Psoas muscle (tissue), 8 donors: ENCODE measurements at places on chromosomes 16 and 17. TPM values are rescaled to one million over a fixed set of nuclear protein-coding genes. Genes with fewer than 3 reads are reported as not detected.

Gene NLRC5
- 4.5 TPM for polyA plus RNA-seq

Gene RNF43
- polyA plus RNA-seq, result 0.03 TPM

Gene ZNF213
- 19.1 TPM for polyA plus RNA-seq

Gene PKD1
- polyA plus RNA-seq, result 93.3 TPM

Gene ZC3H18
- polyA plus RNA-seq, result 19.9 TPM

Gene C16orf86
- polyA plus RNA-seq, result 6.5 TPM

Gene CA7
- 0.05 TPM for polyA plus RNA-seq

Gene GP2
- polyA plus RNA-seq, result not detected

Gene NGFR
- 0.77 TPM for polyA plus RNA-seq

Gene WNT3
- polyA plus RNA-seq, result not detected

Gene AXIN1
- polyA plus RNA-seq, result 32.3 TPM

Gene EPN3
- 0.03 TPM for polyA plus RNA-seq

DNA sequence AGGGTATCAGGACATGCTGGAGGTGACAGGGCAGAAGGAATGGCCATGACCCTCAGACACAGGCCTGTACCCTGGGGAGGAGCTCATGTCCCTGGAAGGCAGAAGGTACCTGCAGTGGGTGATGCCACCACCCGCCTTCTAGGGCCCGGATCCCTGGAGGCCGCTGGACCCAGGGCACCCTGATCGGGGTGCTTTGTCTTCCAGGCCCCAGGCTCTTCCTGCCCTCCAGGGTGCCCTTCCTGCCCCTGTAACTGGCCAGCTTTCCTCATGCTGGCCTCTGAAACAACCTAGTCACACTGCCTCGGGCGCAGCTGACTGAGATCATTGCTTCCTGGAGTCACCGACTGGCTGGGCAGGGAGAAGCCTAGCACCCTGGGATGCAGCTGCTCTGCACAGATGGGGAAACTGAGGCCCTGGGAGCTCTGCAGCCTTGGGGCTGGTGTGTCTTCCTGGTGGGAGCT is 5.8 kb downstream of the ADCY7 start:
- no peak for DNase-seq

- no peak for DNase-seq
These were observed 2.5 kb upstream of the HS3ST4 start for GRCh38 chr16:25689137-25689836.

DNA sequence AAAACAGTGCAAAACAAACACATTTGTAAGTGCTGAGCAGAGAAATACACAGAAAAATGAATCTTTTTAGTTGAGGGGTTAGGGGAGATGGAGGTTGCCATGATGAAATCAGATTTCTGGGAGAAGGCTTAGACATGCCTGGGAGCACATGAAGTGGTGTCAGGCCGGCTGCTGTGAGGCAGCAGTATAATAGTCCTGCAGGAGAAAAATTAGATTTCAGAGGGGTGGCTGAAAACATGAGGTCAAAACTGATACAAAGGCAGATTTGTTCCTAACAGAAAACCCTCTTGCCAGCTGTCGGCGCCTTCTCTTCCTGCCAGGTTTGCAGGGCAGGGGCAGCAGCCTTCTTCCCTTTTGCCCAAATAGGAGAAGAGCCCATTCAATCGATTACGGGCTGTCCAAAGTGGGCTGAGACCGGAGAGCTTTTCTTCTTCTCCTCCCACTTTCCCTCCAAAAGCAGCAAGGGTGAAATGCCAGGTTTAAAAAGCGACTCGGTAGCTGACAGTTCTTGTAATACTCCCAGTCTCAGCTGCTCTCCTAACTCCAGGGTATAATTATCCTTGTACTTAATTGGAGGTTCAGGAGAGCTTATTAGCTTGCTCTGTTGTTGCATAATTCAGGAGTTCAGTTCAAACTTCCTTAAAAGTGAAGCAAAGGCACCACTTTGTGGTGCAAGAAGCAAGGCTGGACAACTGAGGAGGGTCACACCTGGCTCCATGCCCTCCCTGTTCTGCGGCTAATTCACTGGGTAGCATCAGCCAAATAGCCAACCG is 80.0 kb downstream of the PCTP start:
- no peak for DNase-seq

DNA sequence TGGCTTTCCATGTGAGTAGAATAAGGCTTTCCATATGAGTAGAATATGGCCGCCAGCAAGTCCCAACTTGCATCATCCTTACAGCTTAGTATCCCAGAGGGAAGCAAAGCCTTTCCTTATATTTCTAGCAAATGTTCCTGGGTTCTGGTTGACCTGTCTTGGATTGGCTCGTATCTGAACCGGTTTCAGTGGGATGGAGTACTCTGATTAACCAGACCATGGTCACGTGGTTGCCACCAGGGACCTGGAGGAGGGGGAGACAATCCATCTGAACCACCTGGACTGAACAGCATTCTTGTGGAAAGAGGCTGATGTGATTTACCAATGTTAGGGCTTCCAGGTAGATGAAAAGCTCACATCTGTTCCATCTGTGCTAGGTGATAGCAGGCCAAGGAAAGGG is 89.0 kb downstream of the SHISA6 start:
- DNase-seq, result no peak

GRCh38 chr17:4165301-4166010 is 22.5 kb downstream of the CYB5D2 start:
- peak; percentile 9 for DNase-seq

DNA sequence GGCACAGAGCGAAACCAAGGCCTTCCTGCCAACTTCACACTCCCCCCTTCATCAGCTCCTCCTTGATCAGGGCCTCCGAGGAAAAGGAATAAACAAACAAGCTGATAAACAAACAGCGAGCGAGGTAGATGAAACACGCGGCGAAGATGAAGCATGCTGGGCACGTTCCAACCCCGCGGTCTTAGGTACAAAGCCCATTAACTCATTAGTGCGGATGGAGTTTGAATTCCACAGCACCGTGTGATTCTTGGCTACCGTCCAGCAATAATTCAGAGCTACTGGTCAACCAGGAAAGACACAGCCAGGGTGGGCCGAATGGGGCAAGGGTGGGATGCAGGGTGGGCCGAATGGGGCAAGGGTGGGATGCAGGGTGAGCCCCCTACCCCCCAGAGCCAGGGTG is 67.3 kb downstream of the RBFOX3 start:
- DNase-seq, result peak; percentile 10

GRCh38 chr17:79921411-79922115 is 82.3 kb upstream of the CBX4 start:
- peak; percentile 10 for DNase-seq

DNA sequence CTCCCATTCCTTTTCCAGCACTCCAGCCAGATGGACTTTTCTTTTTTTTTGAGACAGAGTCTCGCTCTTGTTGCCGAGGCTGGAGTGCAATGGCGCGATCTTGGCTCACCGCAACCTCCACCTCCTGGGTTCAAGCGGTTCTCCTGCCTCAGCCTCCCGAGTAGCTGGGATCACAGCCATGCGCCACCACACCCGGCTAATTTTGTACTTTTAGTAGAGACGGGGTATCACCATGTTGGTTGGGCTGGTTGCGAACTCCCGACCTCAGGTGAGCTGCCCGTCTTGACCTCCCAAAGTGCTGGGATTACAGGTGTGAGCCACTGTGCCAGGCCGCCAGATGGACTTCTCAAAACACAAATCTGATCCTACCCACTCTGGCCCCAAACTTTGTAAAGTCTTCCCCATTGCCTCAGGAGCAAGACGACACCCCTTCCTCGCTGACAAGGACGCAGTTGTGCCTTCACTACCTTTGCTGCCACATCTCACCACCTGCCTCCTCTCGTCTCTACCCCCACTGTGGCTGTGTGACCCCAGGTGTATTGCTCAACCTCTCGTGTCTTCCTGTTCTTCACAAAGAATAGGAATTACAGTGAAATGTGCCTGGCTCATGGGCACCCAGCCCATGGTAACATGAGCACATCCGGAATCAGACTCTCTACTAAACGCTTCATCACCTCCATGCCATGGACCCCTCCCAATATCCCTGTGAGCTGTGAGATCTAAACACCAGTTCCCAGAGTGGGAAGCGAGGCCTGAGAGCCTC is 3.7 kb upstream of the BANP start:
- DNase-seq, result no peak

DNA sequence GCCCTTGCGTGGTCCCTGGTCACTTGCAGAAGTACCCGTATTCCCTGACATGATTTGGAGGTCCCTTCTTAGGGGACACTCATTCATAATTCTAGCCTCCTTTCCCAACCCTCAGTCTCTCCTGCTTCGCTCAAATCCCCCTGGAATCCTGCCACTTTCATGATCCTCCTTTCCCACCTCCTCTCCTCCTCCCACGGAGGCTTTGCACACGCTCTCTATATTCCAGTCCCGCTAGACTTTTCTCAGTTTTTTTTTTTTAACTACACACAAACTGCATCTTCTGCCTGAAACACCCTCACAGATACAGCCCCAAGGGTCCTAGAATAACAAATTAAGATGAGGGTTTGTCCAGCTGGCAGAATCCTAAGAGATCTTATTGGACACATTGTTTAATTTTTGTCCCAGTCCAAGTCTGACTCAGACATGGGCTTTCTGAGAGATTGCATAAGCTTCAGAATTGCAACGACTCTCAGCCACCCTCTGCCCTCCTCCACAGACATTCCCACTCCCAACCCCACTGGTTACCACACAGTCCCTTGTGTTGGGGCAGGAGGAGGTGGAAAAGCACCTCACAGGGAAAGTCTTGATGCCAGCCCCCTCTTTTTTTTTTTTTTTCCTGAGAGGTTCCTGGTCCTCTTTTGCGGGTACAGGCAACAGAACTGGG is 739.5 kb upstream of the EEF2KMT start:
- no peak for DNase-seq

DNA sequence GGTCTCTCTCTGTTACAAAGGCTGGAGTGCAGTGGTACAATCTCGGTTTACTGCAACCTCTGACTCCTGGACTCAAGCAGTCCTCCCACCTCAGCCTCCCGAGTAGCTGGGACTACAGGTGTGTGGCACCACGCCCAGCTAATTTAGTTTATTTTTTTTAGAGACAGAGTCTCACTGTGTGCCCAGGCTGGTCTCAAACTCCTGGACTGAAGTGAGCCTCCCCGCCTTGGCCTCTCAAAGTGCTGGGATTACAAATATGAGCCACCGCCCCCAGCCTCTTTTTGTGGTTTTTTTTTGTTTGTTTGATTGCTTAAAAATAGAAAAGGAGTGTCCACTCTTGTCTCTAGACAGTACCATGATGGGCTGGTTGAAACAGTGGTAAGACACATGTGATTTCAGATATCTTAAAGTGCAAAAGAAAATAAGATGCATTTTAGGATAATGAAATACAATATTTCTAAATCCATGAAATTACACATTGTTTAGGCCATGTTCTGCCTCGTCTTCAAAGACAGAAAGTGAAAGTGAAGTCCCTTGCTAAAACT is 27.4 kb downstream of the KIAA0513 start:
- DNase-seq, result no peak

GRCh38 chr16:20822521-20823325 is 16.4 kb downstream of the REXO5 start:
- DNase-seq, result no peak

- peak; percentile 74 for DNase-seq
These were observed 13.3 kb upstream of the YWHAE start for GRCh38 chr17:1413281-1413791.

DNA sequence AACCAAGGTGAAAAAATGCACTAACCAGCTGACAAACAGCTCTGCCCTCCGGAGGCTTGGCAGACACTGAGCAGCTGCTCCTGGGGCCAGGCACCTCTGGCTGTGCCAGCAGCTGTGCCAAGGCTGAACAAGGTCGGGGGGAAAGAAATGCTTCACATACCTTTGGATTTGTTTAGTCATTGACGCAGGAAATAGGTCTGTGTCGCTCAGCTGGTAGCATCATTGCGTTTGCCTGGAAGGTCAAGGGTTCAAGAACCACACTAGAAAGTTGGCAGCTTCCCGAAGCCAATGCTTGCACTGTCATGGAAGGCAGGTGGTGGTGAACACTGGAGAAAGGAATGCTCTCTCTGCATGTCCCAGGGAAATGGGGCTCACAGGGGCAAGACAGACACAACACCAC is 63.5 kb downstream of the PCTP start:
- no peak for DNase-seq

- DNase-seq, result no peak
These were observed 633 bp downstream of the TBC1D16 start for GRCh38 chr17:80034791-80035686.

GRCh38 chr16:27920391-27920891 is 143.1 kb downstream of the GSG1L start:
- no peak for DNase-seq

DNA sequence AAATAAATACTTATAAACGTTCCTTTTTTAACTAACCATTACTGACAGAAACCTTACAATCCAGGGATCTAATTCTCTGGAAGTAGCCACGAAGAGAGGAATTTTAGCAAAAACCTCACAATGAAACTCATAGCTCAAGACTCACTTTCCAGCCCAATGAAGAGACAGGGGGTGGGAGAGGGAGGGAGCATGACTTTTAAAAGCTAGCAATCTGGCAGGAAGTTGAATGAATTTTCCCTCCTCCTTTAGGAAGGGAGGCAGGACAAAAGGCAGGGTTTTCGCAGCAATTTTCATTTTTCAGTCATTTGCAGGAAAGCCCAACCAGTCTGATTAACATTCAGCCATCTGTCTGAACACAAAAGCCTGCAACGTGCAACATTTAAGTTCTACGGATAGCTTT is 381.5 kb upstream of the PSMD7 start:
- DNase-seq, result no peak

DNA sequence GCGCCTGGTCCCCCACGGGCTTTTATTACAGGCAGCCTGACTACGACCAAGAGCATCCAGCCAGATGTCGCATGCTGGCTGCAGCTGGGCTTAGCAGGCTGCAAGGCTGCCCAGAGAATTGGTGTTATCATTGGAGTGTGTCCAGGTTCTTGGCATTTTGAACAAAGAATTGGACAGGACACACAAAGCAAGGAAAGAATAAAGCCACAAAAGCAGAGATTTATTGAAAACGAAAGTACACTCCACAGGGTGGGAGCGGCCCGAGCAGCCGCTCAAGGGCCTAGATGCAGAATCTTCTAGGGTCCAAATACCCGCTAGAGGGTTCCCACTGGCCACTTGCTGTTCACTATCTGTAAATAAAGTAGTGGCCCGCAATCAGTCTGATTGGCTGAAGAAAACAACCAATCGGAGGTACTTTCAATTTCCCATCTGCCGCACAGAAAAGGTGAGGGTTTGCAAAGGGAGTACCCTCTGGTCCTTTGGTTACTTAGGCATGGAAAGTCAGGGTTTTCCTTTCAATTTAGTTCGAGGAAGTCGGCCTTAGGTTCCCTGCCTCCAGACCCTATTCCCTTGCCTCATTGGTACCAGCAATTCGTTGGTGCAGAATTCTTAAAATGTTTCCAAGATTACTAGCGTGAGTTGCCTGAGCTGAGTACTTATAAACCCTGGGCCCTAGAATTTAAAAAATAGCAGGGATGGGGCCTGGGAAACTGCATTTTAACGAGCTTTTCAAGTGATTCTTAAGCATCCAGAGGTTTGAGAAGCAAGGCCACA is 38.5 kb upstream of the CNEP1R1 start:
- DNase-seq, result no peak

GRCh38 chr17:411421-412120 is 59.0 kb upstream of the RPH3AL start:
- DNase-seq, result no peak

- DNase-seq, result no peak
These were observed 8.4 kb downstream of the MYO1C start for GRCh38 chr17:1484060-1484535.

- DNase-seq, result no peak
These were observed 5.5 kb upstream of the SMPD3 start for GRCh38 chr16:68453816-68454215.

GRCh38 chr16:67723151-67723910 is 4.2 kb upstream of the GFOD2 start:
- DNase-seq, result no peak
